ENCODE measurements at places on chromosomes 5 and 9.

- peak; percentile 11 for DNase-seq
Measured at GRCh38 chr9:105502276-105502675, 54.4 kb downstream of the FSD1L start.

GRCh38 chr9:124342776-124343485 lies 72.3 kb downstream of the PSMB7 start:
- DNase-seq: peak; percentile 95

DNA sequence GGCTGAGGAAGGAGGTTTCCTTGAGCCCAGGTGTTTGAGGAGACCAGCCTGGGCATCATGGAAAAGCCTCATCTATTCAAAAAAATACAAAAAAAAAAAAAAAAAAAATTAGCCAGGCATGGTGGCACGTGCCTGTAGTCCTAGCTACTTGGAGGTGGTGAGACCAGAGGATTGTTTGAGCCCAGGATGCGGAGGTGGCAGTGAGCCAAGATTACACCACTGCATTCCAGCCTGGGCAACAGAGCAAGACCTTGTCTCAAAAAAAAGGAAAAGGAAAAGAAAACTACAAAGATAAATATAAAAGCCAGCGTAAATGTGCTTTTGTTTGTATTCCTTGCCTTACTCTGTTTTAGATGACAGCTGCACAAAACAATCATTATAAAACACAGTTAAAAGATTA lies 2249.2 kb upstream of the C9orf72 start:
- DNase-seq: no peak

GRCh38 chr9:93134015-93134739 lies at the start of gene NINJ1:
Gene NINJ1, minus strand, starts transcription at chr9:93134251. Its CDS starts 34 bp downstream, at chr9:93134217.
- DNase-seq: peak; percentile 74

- peak; percentile 82 for DNase-seq
Measured at GRCh38 chr5:95591490-95591901, 28.4 kb upstream of the GPR150 start.

GRCh38 chr5:80835128-80835527 lies 125.0 kb upstream of the RASGRF2 start:
- no peak for DNase-seq

DNA sequence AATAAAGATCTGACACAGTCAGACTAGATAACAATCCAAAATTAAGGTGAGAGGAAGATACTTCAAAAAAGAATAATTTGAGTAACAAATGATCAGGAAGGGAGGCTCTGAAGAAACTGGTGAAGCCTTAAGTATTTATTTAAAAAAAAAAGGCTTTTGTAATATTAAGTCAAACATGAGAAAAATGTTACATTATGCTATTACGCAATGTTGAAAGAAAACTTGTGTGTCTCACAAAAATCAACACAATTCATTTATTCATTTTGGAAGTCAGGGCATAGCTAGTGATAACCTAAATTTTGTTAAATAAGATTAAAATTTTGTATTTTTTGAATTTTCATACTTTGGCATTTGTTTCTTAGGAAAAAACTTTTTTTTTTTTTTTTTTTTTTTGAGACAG lies 28.2 kb downstream of the WDR41 start:
- no peak for DNase-seq

DNA sequence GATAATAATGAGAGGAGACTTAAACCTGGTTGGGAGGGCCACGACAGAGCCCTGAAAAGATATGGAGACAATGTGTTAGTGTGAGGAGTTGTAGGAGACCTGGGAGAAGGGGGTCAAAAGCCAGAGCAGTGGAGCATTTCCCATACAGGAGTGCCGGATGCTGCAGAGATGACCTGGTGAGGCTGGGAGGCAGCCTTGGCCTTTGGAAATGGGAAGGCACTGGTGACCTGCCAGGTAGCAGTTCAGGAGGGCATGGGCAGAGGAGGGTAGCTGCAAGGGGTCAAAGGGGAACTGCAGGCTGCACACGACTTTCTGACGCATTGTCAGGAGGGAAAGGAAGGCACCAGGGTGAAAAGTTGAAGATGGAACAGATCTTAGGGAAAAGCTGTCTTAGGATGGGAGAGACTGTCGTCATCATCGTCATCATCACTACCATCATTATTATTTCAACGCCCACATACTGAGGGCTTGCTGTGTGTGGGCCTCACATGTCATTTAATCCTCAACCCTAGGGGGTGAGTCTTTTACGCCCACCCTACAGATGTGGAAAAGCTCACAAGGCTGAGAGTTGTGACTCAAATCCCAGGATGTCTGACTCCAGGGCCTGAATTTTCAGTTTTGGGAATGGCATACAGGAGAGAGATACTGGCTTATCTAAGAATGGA lies 13.3 kb downstream of the ARAP3 start:
- peak; percentile 17 for DNase-seq

DNA sequence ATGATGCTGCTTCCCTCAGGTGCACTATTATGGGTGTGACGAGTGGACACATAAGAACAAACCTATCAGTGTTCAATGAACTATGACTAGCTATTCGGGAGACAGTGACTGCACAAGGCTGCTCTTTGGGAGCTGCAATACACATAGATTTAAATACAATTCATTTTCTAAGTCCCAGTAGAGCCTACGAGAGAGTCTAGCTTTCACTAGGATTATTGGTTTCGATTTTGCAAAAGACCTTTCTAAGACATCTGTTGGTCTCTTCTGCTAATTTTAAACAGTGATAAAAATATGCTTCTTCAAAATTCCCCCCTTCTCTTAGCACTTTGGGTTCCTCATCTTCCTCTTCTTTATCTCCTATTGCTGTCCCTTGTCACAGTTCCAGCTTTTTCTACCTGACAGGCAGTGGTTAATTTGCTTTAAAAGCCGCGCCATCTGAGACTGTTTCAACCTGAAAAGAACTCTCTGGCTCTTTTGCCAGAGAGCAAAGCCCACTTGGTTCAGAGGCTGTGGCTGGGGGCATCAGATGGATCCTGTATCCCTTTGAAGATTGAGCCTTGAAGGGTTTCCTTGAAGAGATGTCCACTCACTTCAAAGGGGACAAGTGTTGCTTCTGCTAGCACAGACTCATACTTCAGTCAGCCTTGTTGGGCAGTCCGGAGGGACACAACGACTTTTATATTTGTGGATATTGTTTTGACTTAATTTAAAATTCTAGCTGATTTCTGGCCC lies 241.5 kb downstream of the MAN2A1 start:
- no peak for DNase-seq

DNA sequence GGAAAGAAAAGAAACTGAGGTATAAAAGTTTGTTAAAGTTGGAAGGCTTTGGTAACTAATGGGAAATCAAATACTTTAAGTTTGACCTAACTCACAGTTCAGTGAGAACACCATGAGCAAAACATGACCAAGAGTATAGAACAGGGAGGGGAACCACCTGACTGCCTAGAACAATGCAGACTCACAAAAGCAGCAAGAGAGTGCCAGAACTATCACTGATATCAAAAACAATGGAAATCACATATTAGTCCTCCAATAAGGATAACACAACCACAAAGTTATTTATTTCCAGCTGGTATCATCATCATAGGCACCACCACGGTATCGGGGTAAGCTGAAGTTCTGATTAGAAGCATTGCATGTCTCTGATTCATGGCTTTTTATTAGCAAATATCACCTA lies 77.5 kb downstream of the TRPM6 start:
- no peak for DNase-seq
